Mesothelial cell of epicardium (in vitro differentiated cells): ENCODE measurements at places on chromosomes 6 and 20. TPM values are rescaled to one million over a fixed set of nuclear protein-coding genes. Genes with fewer than 3 reads are reported as not detected.

PLA2G7 gene
- 0.45 to 0.54 TPM (median 0.49 TPM) in 3 replicates for total RNA-seq

TFAP2A gene
- 62.4 to 63.5 TPM (median 63.4 TPM) in 3 replicates for total RNA-seq

CALHM6 gene
- total RNA-seq, result 2.2 to 2.4 TPM (median 2.4 TPM) in 3 replicates

ZDHHC14 gene
- total RNA-seq, result 10.4 to 11.3 TPM (median 10.5 TPM) in 3 replicates

DEF6 gene
- total RNA-seq, result 9.3 to 11.3 TPM (median 9.7 TPM) in 3 replicates

ARMC2 gene
- 11.3 to 16.5 TPM (median 16.2 TPM) in 3 replicates for total RNA-seq

NOX3 gene
- not detected in 3 replicates for total RNA-seq

AGER gene
- 23.7 to 28.1 TPM (median 27.5 TPM) in 3 replicates for total RNA-seq

PRKN gene
- 6.8 to 8.0 TPM (median 7.6 TPM) in 3 replicates for total RNA-seq

SGK2 gene
- total RNA-seq, result 7.3 to 10.5 TPM (median 9.9 TPM) in 3 replicates

TRAPPC3L gene
- 1.7 to 2.3 TPM (median 2.1 TPM) in 3 replicates for total RNA-seq

ASIP gene
- total RNA-seq, result not detected in 3 replicates

BTBD9 gene
- total RNA-seq, result 20.5 to 24.1 TPM (median 23.0 TPM) in 3 replicates

- peaks cover 15% of the 10 kb centered on the region for H3K36me3 ChIP-seq
- H3K27ac ChIP-seq, result peak overlapping the region; percentile 75
- peaks cover 22% of the 10 kb centered on the region for H3K4me1 ChIP-seq
- no peak overlapping the region for H3K4me3 ChIP-seq
- no peak for DNase-seq
- no peaks in the 10 kb centered on the region for H3K27me3 ChIP-seq
Observed at GRCh38 chr6:4914420-4915159, 89.2 kb downstream of the RPP40 start.

GRCh38 chr20:61806995-61807394 is 258.7 kb downstream of the TAF4 start:
- H3K4me3 ChIP-seq, result no peak overlapping the region
- H3K36me3 ChIP-seq, result no peaks in the 10 kb centered on the region
- H3K27me3 ChIP-seq, result peaks cover 61% of the 10 kb centered on the region

DNA sequence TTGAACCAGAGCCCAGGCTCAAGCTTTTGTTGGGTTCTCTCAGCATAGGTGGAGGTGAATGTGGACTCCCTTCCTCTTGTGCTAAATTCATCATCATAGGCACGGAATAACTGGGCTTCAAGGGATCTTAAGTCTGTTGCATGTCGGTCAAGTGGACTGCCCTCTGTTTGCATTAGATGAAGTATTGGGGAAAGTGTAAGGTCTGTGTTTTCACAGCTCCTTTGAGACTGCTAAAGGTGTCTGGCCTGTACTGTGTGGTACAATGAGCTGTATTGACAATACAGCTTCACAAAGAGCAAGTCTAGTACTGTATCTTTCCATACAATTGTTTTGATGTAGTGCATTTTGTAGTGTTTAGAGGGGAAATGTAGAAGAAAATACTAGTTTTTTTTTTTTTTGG is 34.3 kb upstream of the TULP4 start:
- H3K27ac ChIP-seq, result no peak overlapping the region
- H3K27me3 ChIP-seq, result no peaks in the 10 kb centered on the region
- H3K4me1 ChIP-seq, result peaks cover 7% of the 10 kb centered on the region
- DNase-seq, result no peak

GRCh38 chr6:107079429-107079828 is 35.9 kb downstream of the BEND3 start:
- H3K4me3 ChIP-seq, result no peak overlapping the region
- peaks cover 13% of the 10 kb centered on the region for H3K36me3 ChIP-seq
- H3K27me3 ChIP-seq, result no peaks in the 10 kb centered on the region
- DNase-seq, result no peak

GRCh38 chr6:121443971-121444541 is 8.6 kb downstream of the GJA1 start:
- H3K36me3 ChIP-seq, result peaks cover 27% of the 10 kb centered on the region
- H3K4me1 ChIP-seq, result peaks cover 30% of the 10 kb centered on the region
- H3K4me3 ChIP-seq, result no peak overlapping the region
- H3K27me3 ChIP-seq, result no peaks in the 10 kb centered on the region
- DNase-seq, result no peak
- H3K27ac ChIP-seq, result peak overlapping the region; percentile 11

DNA sequence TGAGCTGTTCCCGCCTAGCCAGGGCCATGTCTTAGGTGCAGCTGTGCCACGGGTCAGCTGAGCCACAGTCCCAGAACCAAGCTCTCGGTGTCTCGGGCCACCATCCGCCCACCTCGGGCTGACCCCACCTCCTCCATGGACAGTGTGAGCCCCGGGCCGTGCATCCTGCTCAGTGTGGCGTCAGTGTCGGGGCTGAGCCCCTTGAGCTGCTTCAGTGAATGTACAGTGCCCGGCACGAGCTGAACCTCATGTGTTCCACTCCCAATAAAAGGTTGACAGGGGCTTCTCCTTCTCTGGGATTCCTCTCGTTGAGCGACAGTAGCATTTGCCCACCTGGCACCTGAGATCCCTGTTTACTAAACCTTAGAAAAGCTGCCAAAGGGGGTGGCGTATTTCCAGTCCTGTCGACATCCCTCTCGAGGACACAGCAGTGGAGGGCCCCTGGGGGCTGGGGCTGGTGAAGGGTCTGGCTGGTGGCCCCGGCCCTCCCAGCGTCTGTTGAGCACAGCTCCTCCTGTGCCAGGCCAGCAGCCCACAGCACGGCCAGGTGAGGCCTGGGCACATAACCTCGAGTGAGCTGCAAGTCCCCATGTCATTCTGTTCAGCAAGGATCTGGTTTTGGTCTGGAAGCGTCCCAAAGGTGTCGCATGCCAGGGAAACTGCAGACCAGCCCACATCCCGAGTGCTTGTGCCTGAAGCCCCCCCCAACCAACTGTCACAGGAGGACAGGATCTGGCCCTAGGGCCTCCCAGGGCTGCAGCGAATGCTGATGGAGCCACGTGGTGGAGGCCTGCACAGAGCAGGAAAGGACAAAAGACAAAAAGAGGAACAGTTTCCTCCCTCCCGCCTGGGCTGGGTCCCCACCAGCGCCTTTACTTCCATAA is 21.2 kb upstream of the PYGB start:
- H3K4me1 ChIP-seq, result peaks cover 10% of the 10 kb centered on the region
- no peaks in the 10 kb centered on the region for H3K36me3 ChIP-seq
- peak overlapping the region; percentile 16 for H3K27ac ChIP-seq
- H3K4me3 ChIP-seq, result no peak overlapping the region

DNA sequence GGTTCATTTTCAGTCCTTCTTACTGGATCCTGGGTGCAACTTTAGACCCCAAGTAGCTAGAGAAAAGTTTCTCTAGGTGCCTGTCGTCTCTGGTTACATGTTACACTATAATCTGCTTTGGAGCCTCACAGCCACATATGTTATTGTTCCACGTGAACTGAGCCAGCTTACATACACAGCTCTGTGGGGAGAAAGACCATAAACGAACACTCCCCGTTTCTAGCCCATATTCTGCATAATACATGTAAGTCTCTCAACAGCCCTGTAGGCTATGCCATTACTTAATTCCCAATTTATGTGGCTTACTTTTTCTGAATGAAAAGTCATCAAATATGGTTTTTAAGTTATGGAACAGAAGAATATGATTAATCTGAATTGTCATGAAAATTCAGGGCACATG is 233.8 kb downstream of the BCKDHB start:
- no peaks in the 10 kb centered on the region for H3K36me3 ChIP-seq
- H3K27me3 ChIP-seq, result no peaks in the 10 kb centered on the region

GRCh38 chr6:56699066-56699654 is 56.5 kb upstream of the DST start:
- H3K36me3 ChIP-seq, result peaks cover 11% of the 10 kb centered on the region
- no peaks in the 10 kb centered on the region for H3K27me3 ChIP-seq

DNA sequence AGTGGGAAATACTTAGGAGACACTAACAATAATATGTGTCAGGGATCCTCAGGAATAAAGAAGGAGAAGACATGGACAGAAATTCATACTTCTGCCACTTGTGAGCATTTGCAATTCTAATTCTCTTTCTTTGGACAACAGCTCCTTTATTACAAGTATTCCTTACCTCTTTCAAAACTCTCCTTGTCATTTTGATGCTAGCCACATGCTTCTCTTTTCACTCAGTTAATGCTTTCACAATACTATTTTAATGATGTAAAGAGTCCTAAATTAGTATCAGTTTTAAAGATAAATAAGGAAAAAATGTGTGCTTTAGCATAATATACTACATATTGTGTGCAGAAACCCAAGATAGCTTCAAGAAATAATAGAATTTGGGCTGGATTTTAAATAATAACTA is 62.5 kb downstream of the AHI1 start:
- DNase-seq, result no peak
- no peaks in the 10 kb centered on the region for H3K4me1 ChIP-seq
- no peaks in the 10 kb centered on the region for H3K27me3 ChIP-seq
- H3K4me3 ChIP-seq, result no peak overlapping the region
- peaks cover 6% of the 10 kb centered on the region for H3K36me3 ChIP-seq

DNA sequence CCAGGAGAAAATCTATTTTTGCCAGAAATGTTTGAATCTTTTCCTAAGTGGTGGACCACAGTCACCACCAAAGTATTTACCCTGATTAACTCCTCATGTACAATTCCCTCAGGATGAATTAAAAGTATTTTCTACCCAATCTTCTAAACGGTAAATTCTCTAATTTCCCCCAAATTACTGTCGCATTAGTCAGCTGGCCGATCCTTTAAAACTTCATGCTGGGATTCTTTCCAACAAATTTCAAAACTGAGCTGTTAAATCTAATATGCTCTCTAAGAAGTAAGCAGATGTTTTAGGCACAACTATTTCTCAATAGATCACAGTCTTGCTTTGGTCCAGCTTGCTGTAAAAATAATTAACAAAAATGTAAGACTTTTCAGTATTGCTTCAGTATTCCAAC is 447.2 kb downstream of the FRK start:
- no peaks in the 10 kb centered on the region for H3K36me3 ChIP-seq
- H3K27me3 ChIP-seq, result no peaks in the 10 kb centered on the region
- no peak for DNase-seq
- H3K27ac ChIP-seq, result no peak overlapping the region
- no peak overlapping the region for H3K4me3 ChIP-seq

- no peak overlapping the region for H3K4me3 ChIP-seq
- H3K4me1 ChIP-seq, result peaks cover 4% of the 10 kb centered on the region
- no peaks in the 10 kb centered on the region for H3K36me3 ChIP-seq
Observed at GRCh38 chr6:34018026-34018425, 127.9 kb downstream of the GRM4 start.

- H3K4me1 ChIP-seq, result peaks cover 23% of the 10 kb centered on the region
- H3K27me3 ChIP-seq, result no peaks in the 10 kb centered on the region
- no peak for DNase-seq
- H3K4me3 ChIP-seq, result no peak overlapping the region
- H3K27ac ChIP-seq, result no peak overlapping the region
- no peaks in the 10 kb centered on the region for H3K36me3 ChIP-seq
Observed at GRCh38 chr6:122008101-122008999, 391.1 kb upstream of the HSF2 start.

GRCh38 chr20:50506270-50506579 is 4.0 kb upstream of the PTPN1 start:
- no peaks in the 10 kb centered on the region for H3K27me3 ChIP-seq
- DNase-seq, result no peak
- no peaks in the 10 kb centered on the region for H3K36me3 ChIP-seq
- peaks cover 23% of the 10 kb centered on the region for H3K4me1 ChIP-seq

DNA sequence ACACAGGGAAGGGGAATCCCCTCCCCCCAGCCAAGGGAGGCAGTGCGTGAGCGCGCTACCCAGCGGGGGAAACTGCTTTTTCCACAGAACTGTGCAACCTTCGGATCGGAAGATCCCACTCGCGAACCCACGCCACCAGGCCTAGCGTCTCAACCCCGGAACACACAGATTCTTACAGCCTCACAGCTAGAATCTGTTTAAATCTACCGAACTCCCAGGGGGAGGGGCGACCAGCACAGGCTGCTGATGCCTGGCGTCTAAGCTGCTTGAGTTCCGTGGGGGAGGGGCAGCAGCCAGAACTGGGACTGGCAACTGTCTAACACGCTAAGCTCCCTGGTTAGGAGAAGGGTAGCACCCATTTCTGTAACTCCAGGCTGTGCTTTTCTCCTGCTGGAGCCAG is 217.3 kb upstream of the TENT5A start:
- no peak for DNase-seq
- no peak overlapping the region for H3K27ac ChIP-seq
- H3K36me3 ChIP-seq, result peaks cover 1% of the 10 kb centered on the region
- no peaks in the 10 kb centered on the region for H3K4me1 ChIP-seq

DNA sequence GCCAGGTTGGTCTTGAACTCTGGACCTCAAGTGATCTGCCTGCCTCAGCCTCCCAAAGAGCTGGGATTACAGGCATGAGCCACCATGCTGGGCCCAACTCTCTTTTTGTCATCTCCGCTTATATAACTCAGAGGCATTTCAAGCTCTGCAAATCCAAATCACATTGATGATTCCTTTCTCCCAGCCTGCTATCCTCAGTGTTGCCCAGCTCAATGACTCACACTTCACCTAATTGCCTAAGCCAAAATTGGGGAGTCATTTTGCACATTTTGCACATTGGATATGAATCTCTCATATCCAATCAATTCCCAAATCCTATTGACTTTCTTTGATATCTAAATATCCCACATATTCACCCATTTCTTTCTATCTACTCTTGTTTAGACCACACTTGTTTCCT is 3.9 kb downstream of the UTRN start:
- no peak overlapping the region for H3K27ac ChIP-seq
- no peak overlapping the region for H3K4me3 ChIP-seq
- no peaks in the 10 kb centered on the region for H3K27me3 ChIP-seq
- peaks cover 8% of the 10 kb centered on the region for H3K36me3 ChIP-seq
- no peak for DNase-seq
- H3K4me1 ChIP-seq, result peaks cover 23% of the 10 kb centered on the region

GRCh38 chr20:33176101-33176500 is 8.1 kb downstream of the BPIFA2 start:
- peaks cover 18% of the 10 kb centered on the region for H3K4me1 ChIP-seq
- H3K27me3 ChIP-seq, result peaks cover 3% of the 10 kb centered on the region
- no peak overlapping the region for H3K4me3 ChIP-seq
- no peaks in the 10 kb centered on the region for H3K36me3 ChIP-seq

GRCh38 chr20:5668529-5668868 is 81.7 kb upstream of the SHLD1 start:
- H3K4me3 ChIP-seq, result no peak overlapping the region
- no peak for DNase-seq

DNA sequence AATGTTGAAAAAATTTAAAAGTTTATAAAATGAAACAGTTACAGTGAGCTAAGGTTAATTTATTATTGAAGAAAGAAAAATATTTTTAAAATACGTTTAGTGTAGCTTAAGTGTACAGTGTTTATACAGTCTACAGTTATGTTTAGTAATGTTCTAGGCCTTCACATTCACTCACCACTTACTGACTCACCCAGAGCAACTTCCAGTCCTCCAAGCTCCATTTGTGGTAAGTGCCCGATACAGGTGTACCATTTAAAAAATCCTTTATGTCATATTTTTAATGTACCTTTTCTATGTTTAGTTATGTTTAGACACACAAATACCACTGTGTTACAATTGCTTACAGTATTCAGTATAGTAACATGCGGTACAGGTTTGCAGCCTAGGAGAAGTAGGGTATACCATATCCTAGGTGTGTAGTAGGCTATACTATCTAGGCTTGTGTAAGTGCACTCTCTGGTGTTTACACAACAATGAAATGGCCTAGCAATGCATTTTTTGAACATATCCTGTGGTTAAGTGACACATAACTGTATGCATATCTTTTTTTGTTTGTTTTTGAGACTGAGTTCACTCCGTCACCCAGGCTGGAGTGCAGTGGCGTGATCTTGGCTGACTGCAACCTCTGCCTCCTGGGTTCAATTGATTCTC is 26.3 kb downstream of the FLRT3 start:
- H3K4me3 ChIP-seq, result no peak overlapping the region
- no peaks in the 10 kb centered on the region for H3K36me3 ChIP-seq
- no peaks in the 10 kb centered on the region for H3K27me3 ChIP-seq
- no peak for DNase-seq
